ENCODE measurements at places on chromosomes 4 and X. TPM values are rescaled to one million over a fixed set of nuclear protein-coding genes. Genes with fewer than 3 reads are reported as not detected.

The JCHAIN gene
- 3.1 TPM for polyA plus RNA-seq

The LNX1 gene
- polyA plus RNA-seq = 0.52 TPM

The NELFA gene
- polyA plus RNA-seq = 20.1 TPM

The HPGDS gene
- not detected for polyA plus RNA-seq

The DRP2 gene
- not detected for polyA plus RNA-seq

The MFAP3L gene
- polyA plus RNA-seq = 0.14 TPM

The ACE2 gene
- polyA plus RNA-seq = not detected

The ANXA10 gene
- not detected for polyA plus RNA-seq

The SMIM20 gene
- 65.8 TPM for polyA plus RNA-seq

The TBL1X gene
- 18.6 TPM for polyA plus RNA-seq
